CD4-positive, alpha-beta T cell treated with Interleukin-15 for 4 hours (primary cell): ENCODE measurements at places on chromosomes 4 and X.

- DNase-seq = no peak
Measured at GRCh38 chr4:159484864-159485263, 382.0 kb downstream of the RAPGEF2 start.

DNA sequence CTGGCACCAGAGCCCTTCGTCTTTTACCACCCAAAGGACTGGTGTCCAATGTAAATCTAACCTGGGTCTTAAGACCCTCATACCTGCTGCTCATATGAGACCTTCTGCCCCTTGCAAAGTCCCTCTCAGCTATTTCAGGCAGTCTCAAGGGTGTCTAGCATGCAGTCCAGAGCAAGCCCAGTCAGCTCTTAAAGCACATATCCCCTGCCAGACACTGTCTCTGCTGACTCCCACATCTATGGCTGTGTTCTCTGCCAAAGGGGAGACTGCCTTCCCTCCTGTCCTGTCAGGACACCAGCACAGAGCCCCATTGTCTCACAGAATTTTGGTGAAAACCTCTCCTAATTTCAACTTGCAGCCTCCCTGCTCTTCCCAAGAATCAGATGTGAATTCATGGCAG, 118.5 kb downstream of the PARM1 start:
- no peak for DNase-seq

GRCh38 chr4:37434469-37434868, 189.9 kb downstream of the NWD2 start:
- no peak for DNase-seq

DNA sequence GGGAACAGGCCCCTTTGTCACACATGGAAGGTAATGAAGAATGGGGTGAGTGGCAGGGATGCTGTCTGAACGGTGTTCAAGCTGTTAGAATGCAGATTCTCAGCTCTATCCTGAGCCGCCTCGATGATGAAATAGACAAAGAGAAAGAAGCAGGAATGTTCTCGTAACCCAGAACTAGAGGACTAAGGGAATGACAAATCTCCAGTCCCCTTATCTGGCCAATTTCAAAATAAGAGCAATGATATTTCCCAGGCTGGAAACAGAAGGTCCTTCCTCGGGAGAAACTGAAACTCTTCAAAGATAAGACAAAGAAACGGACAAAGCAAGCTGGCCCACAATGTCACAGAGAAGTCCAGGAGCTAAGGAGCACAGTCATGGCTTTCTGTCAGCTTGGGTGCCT, 29.5 kb upstream of the MTNR1A start:
- no peak for DNase-seq

DNA sequence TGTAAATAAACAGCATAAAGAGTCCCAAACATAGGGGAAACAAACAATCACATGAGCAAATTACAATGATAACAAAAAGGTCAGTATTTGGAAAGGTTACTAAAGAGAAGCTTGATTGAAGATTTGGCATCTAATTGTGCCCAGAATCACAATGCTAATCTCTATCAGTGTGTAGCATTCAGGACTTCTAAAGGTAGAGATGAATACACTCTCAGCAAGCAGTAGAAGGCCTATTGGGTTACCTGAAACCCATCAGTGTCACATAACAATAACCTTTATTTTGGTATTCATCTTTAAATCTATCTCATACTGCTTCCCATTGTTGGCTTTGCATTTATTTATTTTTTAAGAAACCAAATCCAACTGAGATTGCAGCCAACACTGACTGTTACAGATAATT, 319.5 kb downstream of the ACTRT1 start:
- no peak for DNase-seq

DNA sequence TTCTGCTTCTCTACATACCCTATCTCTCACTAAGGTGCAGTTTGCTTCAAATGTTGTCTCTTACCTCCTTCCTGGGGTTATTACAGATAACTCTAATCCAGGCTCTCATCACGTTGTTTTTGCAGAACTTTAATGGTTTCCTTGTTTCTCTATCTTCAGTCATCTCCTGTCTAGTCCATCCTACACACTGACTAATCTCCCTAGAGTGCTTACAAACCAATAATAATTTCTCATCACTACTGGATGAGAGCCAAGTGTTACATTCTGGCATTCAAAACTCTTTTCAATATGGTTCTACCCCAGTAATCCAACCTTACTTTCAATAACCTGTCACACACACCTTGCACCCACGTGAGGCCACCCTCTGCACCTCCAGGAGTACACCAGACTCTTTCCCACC, 86.1 kb downstream of the SYNPO2 start:
- no peak for DNase-seq

DNA sequence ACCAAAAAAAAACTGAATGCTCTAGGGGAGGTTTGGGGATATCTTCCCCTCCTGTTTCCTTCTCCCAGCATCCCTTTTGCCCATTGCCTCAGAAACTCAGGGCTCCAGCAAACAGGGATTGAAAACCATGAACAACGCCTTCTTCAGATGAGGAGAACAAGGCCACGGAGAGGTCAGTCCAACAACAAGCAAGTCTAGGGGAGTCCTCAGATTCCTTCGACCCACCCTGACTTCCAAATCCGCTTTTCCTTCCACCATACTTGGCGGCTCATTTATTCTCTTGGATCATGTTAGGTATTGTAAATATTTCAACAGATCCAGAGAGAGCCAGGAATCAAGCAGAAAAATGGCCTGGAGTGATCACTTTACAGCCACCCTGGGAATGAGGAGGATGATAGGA, 21.9 kb downstream of the REELD1 start:
- no peak for DNase-seq

- no peak for DNase-seq
Measured at GRCh38 chr4:143091862-143092261, 92.9 kb upstream of the USP38 start.

DNA sequence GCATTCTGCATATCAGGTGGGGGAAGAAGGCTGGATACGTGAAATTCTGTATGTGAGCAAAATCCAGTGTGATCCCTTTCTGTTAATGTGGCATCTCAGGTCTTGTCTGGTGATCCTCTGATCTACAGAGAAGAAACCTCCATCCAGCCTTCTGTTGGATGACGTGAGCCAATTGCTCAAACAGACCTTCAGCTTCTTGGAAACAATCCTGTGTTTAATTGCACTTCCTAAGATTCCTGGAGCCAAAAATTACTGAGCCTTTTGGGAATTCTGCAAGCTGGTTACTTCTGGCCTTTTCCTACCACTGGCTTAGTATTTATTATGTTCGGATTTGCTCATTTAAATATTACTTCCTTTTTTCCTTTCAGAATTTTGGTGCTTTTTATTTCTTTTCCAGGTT, 51.2 kb downstream of the TRIML1 start:
- no peak for DNase-seq

GRCh38 chrX:97835969-97836368, 952.3 kb downstream of the RPA4 start:
- no peak for DNase-seq

GRCh38 chrX:83759872-83760271, 101.1 kb upstream of the CYLC1 start:
- no peak for DNase-seq

DNA sequence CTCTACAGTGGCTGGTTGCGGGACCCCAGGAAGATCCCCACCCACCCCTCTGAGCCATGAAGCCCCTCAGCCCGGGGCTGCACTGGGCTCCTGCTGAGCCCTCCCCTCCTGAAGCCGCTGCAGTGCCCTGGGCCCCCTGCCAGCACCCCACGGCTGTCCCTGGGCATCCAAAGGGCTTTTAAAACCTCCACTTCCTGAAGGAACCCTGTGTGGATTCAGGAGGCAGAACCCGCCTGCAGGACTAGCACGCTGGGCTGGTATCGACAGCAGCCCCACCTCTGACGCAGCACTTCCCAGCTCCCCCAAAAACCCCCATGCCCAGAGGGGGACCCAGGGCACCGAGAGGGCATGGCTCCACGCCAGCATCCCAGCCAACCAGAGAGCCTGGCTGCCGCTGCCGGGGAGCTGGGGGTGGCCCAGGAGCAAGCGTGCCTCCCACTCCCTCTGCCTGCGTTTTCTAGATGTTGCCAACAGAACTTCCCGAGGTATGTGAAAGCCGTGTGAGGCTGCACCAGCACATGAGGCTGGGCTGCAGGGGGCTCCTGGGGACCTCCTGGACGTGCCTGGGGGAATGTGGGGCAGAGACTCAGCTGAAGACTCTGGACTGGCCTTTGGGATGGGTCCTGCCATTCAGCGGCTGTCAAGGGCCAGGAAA, 6.3 kb downstream of the MXD4 start:
- DNase-seq = no peak

DNA sequence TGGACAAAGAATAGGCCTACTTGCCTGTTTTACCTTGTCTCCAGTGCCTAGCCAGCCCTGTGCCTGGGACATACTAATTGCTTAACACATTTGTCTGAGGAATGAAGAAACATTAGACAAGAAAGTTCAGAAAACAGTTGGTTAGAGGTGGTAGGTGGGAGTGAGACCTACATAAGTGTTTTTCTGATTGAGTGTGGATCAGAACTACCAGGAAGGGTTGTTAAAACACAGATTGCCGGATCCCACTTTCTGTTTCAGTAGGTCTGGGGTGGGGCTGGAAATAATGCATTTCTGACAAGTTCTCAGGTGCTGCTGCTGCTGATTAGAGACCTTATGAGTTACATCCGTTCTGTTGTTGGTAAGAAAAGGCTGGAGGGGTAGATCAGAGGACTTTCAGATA, 5.7 kb upstream of the JADE1 start:
- no peak for DNase-seq

GRCh38 chr4:64200001-64200555, 209.2 kb downstream of the TECRL start:
- no peak for DNase-seq

- DNase-seq = peak; percentile 56
Measured at GRCh38 chr4:184250795-184251669, 33.4 kb upstream of the ENPP6 start.

DNA sequence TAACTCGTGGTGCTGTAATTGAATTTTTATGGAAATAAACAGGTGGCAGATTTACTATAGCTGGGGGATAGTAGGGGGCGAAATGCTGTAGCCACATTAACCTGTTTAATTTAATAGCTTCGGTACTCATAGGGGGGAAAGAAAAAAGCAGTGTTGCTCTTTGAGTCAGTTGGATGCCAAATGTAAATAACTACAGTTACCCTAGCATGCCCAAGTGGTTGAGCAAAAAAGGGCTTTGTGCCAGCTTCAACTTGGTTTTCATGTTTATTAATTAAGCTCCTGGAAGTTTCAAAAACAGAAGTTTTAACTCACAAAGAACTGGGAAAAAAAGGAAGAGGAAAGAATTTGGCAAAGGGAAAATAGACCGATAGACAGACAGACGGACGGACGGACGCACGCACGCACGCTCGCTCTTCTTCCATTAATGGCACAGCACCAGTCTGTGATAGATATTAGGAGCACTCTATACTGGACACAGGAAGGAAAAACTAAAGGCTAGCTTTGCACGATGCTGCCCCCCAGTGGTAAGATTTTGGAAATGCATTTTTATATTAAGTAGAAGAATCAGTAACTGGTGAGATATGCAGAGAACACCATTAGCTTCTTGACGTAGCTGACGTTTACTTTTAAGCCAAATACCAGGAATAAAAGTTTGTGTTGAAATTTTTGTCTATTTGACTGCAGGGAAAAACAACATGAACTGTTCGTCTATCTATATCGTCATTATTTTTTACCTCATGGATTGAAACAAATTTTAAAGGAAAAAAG, 151.8 kb downstream of the SLC7A11 start:
- peak; percentile 39 for DNase-seq

- DNase-seq = no peak
Measured at GRCh38 chr4:86356425-86357210, 3.2 kb downstream of the MAPK10 start.

DNA sequence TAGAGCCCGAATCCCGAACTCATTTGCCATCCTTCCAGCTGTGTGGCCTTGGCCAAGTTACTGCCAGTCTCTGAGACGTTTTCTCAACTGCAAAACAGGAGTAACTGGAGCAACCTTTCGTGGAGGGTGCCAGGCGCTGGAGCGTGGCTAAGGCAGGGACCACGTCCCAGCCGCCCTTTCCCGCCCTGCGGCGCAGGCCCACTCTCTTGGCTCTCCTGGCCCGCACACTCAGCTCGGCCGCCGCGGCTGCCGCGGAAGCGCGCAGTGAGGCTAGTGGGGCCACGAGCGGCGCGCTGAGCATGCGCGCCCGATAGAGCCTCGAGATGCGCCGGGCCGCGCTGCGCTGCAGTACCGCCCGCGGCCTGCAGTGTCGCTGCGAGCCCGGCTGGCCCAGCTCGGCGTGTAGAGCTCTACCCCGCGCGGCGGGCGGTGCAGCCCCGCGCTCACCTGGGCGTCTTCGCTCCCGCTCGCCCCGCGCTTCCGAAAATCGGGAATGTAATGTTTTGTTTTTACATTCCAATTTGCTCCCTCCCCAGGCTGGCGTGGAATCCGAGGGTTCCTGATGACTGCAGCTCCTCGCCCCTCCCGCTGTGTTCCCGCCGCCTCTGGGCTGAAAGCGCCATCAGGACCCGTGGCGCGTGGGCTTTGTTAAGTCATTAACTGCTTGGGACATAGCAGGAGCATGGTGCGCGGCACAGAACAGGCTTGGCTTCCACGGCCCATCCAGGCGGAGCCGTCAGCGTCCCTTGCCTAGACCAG, 4.0 kb upstream of the ZNF518B start:
- DNase-seq = peak; percentile 71
